Brain (organoid and tissue), 16 donors: ENCODE measurements at places on chromosomes 6 and 20.

DNA sequence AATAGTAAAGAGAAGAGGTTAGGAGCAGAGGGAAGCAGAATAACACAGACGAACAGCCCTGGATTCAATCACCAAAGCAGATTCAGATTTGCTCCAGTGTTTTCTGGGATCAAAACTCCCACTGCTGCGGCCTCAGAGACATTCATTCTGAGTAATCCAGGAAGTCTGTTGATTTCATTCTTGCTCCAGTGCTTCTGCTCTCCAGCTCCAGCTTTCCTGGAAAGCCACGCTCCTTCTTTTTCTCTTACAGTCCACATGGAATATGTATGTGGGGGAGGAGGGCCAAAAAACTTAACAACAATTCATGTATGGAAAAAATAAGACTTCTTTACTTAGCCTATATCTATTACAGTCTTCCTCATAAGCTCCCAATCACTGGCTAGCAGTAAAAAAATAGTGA, 26.4 kb upstream of the UST start:
- DNase-seq, result no peak

GRCh38 chr6:15544321-15544900, 118.4 kb downstream of the DTNBP1 start:
- DNase-seq, result no peak

GRCh38 chr6:42251911-42252637, 34.4 kb upstream of the MRPS10 start:
- DNase-seq, result peak; percentile 60

GRCh38 chr20:61968932-61969331, 96.7 kb downstream of the TAF4 start:
- no peak for DNase-seq

DNA sequence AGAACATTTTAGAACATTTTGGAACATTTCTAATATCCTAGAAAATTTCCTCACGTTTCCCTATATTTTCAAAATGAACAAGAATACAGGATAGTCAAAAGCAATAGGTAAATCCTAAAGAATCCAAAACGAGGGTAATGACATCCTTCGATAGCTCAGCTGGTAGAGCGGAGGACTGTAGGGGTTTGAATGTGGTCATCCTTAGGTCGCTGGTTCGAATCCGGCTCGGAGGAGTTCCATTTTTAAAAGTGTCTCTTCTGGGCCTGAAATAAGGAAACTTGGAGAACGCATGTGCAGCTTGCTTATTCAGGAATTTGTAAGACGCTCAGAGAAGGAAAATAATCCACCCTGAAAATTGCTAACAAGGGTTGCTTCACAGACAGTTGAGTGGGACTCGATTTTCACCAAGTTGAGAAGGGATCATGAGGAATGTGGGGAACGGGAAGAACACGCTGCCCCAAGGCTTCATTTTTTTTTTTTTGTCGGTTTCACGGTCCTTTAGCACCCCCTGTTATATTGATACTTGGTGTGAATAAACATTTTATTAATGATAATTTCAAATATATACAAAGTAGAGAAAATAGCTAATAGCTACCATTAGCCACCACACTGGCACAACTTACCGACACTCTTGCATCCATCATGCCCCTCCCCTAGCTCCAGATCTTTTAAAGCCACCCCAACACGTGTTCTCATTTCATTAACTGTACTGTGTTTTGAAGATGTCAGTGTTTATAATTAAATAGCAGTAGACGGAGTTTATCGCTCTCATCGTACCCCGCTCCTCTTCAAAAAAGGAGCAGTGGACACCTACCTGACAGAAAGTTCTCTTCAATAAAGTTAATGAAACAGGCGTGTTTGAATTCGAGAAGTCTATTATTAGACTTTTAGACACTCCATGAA, 1.8 kb upstream of the ABT1 start:
- peak; percentile 37 for DNase-seq

- DNase-seq, result no peak
Observed at GRCh38 chr6:42790549-42791181, 8.8 kb downstream of the BICRAL start.

DNA sequence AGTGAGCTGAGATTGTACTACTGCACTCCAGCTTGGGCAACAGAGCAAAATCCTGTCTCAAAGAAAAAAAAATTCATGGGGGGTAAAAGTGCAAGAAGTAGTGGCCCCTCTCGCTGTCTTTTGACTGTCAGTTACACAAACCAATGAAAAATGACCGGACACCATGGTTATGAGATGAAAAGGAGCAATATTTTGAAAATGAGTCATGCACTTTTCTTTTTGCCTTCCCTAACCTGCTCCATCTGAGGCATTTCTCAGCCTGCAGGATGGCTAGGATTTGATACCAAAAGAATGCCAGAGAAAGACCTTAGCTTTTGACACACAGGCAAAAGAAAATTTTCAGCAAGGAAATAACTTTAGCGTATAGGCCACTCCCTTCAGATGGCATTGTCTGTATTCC, 181.7 kb upstream of the ARID1B start:
- DNase-seq, result no peak

GRCh38 chr20:22305381-22305780, 279.0 kb downstream of the FOXA2 start:
- DNase-seq, result no peak

DNA sequence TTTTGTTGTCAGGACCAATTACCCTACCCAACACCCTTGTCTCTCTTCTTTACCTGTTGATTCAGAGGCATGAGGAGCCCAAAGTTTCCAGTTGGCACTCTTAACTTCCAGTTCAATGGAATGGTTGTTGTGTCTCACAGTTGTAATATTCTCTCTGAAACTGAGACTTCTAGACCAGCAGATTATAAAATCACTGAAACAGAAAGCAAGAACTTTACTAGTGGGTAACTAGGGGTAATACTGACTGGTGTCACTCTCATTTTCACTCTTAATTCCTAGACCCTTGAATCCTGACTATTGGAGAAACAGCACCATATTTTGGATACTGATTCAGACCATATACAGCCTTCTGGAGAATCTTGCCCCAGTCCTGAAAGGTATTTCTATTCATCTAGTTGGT, 140.2 kb upstream of the MMS22L start:
- no peak for DNase-seq

GRCh38 chr20:24873025-24873620, 75.9 kb upstream of the CST7 start:
- DNase-seq, result no peak

DNA sequence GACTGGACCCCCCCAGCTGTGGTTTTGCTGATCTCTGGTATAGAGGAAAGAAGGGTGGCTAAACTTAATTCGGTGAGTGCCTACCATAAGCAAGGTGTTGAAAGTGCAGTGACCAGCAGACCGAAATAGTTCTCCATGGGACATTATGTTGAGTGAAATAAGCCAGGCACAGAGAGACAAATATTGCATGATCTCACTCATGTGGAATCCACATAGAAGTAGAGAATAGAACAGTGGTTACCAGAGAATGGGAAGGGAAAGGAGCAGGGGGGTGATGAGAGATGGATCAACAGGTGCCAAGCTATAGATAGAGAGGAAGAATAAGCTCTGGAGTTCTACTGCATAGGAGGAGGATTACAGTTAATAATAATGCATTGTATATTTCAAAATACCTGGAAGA, 9.7 kb upstream of the GCNT2 start:
- no peak for DNase-seq

DNA sequence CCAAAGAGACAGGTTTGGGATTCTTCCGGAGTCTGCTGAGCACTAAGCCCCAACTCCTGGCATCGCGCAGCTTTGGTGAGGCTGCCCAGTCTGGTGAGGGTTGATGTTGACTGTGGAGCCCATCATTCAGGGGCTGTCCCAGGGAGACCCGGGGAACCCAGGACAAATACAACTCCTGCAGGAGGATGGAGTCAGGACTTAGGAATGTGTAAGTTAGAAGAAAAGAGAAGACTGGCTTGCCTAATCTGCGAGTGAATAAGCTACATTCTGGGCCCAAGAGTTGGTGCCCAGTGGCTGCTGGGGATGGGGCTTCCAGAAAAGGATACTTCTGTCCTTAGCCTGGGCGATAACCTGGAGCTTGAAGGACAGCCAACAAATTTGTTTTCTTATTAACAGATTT, 47.9 kb downstream of the STK35 start:
- no peak for DNase-seq

GRCh38 chr6:36969240-36969691, 14.7 kb downstream of the PI16 start:
- no peak for DNase-seq

- DNase-seq, result no peak
Observed at GRCh38 chr20:57451431-57451794, 60.2 kb downstream of the RBM38 start.

GRCh38 chr6:43629104-43629504, at the start of gene GTPBP2:
Gene GTPBP2 (minus strand): TSS chr6:43629264. CDS start chr6:43629162, 102 bp downstream.
- peak; percentile 99 for DNase-seq

- DNase-seq, result no peak
Observed at GRCh38 chr6:170032706-170033309, 258.1 kb downstream of the DLL1 start.

GRCh38 chr6:13978787-13979186, 54.0 kb downstream of the RNF182 start:
- DNase-seq, result no peak

GRCh38 chr20:3177746-3178485, 4.6 kb upstream of the LZTS3 start:
- no peak for DNase-seq

GRCh38 chr6:109695468-109695867, 4.4 kb downstream of the FIG4 start:
- no peak for DNase-seq

DNA sequence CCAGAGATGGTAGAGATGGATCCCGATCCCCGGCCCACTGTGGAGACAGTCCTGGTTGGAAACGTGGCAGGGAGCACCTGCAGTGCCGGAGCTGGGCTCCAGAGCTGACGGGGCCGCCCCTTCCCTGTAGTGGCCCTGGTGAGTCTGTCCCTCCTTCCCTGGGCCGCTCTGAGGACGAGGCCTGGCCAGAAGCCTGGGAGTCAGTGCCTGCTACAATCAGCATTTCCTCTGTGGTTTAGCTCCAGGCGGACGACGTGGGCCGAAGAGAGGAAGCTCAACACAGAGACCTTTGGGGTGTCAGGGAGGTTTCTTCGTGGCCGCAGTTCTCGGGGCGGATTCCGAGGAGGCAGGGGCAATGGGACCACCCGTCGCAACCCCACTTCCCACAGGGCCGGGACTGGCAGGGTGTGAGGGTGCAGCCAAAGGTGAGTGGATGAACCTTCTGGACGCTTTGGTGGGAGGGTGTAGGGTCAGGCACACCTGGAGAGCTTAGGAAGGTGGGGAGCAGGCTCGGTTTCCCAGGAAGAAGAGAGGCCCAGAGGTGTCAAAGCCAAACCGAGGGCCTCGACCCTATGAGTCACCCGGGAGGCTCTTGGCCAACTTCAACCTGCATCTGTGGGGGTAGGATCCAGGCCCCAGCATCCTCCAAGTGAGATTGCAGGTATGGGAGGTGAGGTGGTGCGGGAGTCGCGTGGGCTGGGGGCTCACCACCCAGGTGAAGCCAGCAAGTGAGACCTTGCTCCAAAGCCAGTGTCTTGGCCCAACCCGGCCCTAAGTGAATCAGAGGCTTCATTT, 9.9 kb downstream of the PSMA7 start:
- no peak for DNase-seq

- DNase-seq, result no peak
Observed at GRCh38 chr20:49602345-49603208, 34.6 kb upstream of the PTGIS start.

DNA sequence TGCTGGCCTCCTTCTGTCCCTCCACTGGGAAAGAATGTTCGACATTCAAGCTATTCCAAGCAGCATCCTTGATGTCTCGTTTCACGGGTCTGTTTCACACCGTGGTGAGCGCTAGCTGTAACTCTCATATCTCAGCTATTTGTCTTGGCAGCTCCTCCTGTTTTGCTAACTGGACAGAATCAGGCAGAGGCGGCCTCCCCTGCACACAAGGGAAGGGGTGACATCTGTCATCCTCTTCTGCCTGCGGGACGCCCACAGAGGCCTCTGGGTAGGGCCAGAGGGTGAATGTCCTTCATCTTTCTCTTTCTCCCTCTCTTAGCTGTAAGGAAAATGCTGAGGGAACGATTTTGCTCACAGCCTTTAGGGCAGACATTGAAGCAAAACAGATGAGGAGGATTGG, 232.8 kb upstream of the GMDS start:
- peak; percentile 35 for DNase-seq

- no peak for DNase-seq
Observed at GRCh38 chr20:25619514-25619913, 4.3 kb downstream of the NANP start.

DNA sequence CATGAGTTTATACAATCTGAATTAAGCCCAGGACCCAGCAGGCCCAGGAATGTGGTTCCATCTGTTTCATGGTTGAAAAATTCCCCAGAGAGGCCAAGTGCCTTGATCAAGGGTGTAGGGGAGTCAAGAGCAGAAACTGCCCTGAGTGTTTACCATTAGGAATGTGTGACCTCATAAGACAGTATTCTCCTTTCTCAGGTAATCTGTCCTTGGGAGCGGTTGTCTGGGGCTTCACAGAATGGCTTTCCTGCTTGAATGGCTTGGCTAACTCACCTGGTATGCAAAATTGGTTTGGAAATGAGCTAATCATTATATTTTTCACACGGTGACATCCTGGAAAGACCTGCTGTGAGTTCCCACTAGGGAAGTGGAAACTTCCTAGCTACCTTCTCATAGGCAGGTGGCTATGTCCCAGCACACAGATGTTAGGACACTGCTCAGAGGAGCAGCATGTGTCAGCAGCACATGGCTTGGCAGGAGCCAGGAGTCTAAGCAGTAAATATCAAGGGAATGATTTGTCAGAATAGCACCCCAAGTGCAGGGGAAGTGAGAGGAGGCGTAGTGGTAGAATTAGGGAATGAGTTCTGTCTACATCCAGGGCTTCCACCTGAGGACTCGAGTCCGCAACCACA, 17.7 kb downstream of the CLIC5 start:
- no peak for DNase-seq

DNA sequence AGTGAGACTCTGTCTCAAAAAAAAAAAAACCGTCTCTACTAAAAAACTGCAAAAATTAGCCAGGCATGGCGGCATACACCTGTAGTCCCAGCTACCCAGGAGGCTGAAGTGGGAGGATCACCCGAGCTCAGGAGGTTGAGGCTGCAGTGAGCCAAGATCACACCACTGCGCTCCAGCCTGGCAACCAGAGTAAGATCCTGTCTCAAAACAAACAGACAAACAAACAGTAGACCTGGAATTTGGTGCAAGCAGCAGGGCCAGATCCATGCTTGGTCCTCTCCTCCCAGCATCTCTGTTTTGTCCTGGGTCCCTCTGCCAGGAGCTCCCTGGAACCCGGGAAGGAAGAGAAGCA, 11.6 kb downstream of the RIPOR3 start:
- DNase-seq, result no peak

GRCh38 chr20:42150230-42150629, 532.1 kb upstream of the CHD6 start:
- DNase-seq, result no peak

- DNase-seq, result no peak
Observed at GRCh38 chr6:23503173-23503572, 622.8 kb upstream of the NRSN1 start.
